ENCODE measurements at places on chromosomes 3 and 15. TPM values are rescaled to one million over a fixed set of nuclear protein-coding genes. Genes with fewer than 3 reads are reported as not detected.

Gene ADCY5
- 6.8 TPM for total RNA-seq

Gene DAPK2
- 2.6 TPM for total RNA-seq

Gene SPATA12
- not detected for total RNA-seq

Gene FRMD5
- 3.7 TPM for total RNA-seq

Gene ITGA11
- 5.7 TPM for total RNA-seq

Gene HLTF
- 26.6 TPM for total RNA-seq
